ENCODE measurements at places on chromosomes 4 and X. TPM values are rescaled to one million over a fixed set of nuclear protein-coding genes. Genes with fewer than 3 reads are reported as not detected.

The PROM1 gene
- 0.09 TPM for total RNA-seq

The ZMAT1 gene
- total RNA-seq: 0.76 TPM

The SSX2B gene
- total RNA-seq: not detected

The MAGEA11 gene
- not detected for total RNA-seq

The WDR17 gene
- 0.09 TPM for total RNA-seq
